ENCODE measurements at places on chromosomes 7 and 10. TPM values are rescaled to one million over a fixed set of nuclear protein-coding genes. Genes with fewer than 3 reads are reported as not detected.

GRCh38 chr7:121446526-121446925, 50.4 kb upstream of the FAM3C start:
- DNase-seq, result no peak

- DNase-seq, result no peak
Observed at GRCh38 chr10:100890673-100891317, 22.0 kb upstream of the SLF2 start.

GRCh38 chr10:96441322-96441885, 72.3 kb downstream of the TLL2 start:
- no peak for DNase-seq

GRCh38 chr7:71145906-71146901, 14.3 kb downstream of the GALNT17 start:
- no peak for DNase-seq

The PLCE1 gene
- polyA plus RNA-seq, result 1.3 TPM

The GPER1 gene
- polyA plus RNA-seq, result 2.8 TPM
